ENCODE measurements at places on chromosomes 1 and 21. TPM values are rescaled to one million over a fixed set of nuclear protein-coding genes. Genes with fewer than 3 reads are reported as not detected.

The TGFB2 gene
- total RNA-seq: 18.4 TPM

The GALE gene
- 32.0 TPM for total RNA-seq

The TTC34 gene
- total RNA-seq: 0.32 TPM

The CFHR2 gene
- total RNA-seq: not detected

The MUL1 gene
- 42.4 TPM for total RNA-seq

Data from myocyte (in vitro differentiated cells).